ENCODE measurements at places on chromosomes 4 and X.

GRCh38 chr4:181674315-181674875, 568.8 kb upstream of the TENM3 start:
- no peak for DNase-seq

- DNase-seq: peak; percentile 25
Measured at GRCh38 chr4:153438916-153439756, 27.0 kb upstream of the TMEM131L start.

GRCh38 chr4:107740381-107740780, 20.3 kb upstream of the PAPSS1 start:
- DNase-seq: no peak

DNA sequence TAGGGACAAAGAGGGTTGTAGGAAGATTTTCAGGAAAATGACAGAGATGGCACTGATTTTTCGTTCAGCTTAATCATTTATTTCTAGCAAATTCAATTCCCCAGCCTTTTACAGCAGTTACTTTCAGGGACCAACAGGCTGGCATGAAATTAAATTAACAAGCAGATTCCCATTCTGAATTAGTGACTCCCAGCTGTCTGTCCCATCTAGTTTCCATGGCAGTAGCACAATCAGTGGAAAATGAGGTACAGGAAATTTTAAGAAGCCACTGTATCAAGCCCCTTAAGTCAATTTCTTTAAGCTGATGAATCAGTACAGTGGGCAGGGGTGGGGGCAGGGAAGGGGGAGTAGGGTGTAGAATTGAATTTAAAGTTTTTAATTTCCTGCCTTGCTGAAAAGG, 121.1 kb upstream of the TEX13C start:
- DNase-seq: no peak

GRCh38 chr4:56744030-56744429, 62.9 kb upstream of the HOPX start:
- DNase-seq: no peak

DNA sequence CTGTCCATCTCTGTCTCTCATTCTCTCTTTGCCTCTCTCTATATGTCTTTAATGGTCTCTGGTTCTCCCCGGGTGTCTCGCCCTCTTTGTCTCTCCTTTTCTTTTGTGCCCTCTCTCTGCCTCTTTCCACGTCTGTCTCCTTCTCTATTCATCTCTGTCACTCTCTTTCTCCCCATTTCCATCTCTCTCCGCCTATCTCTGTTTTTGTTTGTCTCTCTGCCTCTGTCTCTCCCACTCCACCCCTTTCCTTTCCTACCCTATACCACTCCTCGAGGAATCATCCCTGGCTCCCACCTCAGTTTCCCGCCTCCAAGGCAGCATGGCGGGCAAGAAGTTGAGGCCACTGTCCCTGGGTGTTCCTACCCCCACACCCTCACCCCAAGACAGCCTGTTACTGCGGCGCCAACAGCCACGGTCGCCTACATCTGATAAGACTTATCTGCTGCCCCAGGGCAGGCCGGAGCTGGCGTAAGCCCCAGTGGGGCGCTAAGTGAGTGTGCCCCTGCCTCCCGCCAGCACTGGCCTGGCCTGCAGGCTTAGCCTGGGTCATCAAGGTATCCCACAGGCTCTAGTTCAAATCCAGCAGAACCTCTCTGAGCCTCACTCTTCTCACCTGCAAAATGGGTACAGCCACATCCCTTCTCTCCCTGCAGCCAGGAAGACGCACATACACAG, 713 bp upstream of the GATA1 start:
- DNase-seq: no peak

- no peak for DNase-seq
Measured at GRCh38 chr4:54320826-54321685, 92.0 kb downstream of the PDGFRA start.
